ENCODE measurements at places on chromosomes 7 and 10. TPM values are rescaled to one million over a fixed set of nuclear protein-coding genes. Genes with fewer than 3 reads are reported as not detected.

Gene CNTNAP2
- total RNA-seq = not detected

Gene TUBAL3
- total RNA-seq = not detected

Gene CISD1
- total RNA-seq = 63.0 TPM

DNA sequence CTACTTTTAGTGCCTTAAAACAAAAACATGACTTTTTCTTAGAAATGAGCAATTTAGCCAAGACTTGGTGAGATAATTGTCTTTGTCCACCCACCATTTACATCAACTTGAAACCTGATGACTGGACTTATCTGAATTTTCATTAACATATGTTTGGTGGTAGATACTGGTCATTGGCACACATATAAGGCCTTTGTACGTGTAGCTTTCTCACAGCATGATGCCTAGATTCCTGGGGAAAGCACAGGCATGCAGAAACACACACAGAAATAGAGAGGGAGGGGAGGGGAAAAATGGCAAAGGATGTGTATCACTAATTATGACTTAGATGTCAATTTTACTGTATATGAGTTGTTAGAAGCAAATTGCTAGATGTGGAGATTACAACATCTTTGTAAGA is 488.4 kb downstream of the NXPH1 start:
- DNase-seq = no peak

- no peak for DNase-seq
Measured at GRCh38 chr10:68800211-68800610, 27.1 kb upstream of the STOX1 start.

- DNase-seq = no peak
Measured at GRCh38 chr10:59991117-59991516, 84.8 kb upstream of the CCDC6 start.

DNA sequence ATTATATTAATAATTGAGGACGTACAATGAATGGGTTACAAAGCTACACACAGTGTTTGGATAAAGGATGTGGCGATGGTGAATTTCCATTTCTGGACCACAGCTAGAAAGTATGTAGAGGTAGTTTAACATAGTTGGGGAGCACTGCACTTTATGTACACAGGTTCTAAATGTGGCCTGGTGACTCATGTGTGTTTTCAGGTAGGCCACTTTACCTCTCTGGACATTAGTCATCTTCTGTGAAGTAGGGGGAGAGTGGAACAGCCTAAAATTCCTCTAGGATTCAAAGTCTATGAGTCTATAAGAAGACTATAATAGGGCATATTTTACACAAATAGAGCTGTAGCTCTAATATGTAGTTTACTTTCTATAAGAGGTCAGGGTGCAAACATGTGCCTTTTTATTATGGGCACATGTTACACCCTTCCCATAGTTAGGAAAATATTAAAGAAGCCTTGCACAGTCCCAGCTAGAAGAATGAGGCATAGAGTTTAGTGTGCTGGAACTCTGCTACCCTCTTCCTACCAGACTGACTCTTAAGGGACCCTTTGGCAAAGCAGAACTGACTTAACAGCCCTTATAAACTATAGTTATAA is 594.9 kb downstream of the LRMDA start:
- DNase-seq = no peak

DNA sequence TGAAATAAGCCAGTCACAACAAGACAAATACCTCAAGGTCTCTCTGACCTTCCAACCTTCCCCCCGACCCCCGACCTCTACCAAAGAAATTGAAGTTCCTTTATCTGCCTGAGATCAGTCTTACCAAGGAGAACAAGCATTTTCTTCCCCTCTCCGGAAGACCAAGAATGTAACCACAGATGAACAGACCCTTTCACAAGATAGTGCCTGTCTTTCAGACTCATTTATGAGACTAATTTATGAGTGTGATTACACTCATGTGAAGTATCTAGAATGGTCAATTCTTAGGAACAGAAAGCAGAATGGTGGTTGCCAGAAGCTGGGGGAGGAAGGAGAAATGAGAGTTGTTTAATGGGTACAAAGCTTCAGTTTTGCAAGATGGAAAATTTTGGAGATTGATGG is 108.9 kb upstream of the MKLN1 start:
- DNase-seq = no peak
